ENCODE measurements at places on chromosomes 1 and 21. TPM values are rescaled to one million over a fixed set of nuclear protein-coding genes. Genes with fewer than 3 reads are reported as not detected.

SLC30A2 gene
- total RNA-seq = 0.06 TPM

PRR9 gene
- total RNA-seq = not detected

TSPAN2 gene
- 1.8 TPM for total RNA-seq

GBP6 gene
- total RNA-seq = not detected

CCDC28B gene
- total RNA-seq = 2.0 TPM

SHISA4 gene
- 14.5 TPM for total RNA-seq

APCS gene
- total RNA-seq = not detected

C1orf216 gene
- total RNA-seq = 14.3 TPM

AMY1B gene
- not detected for total RNA-seq

CTSS gene
- total RNA-seq = 15.2 TPM

BRDT gene
- total RNA-seq = not detected

DENND2D gene
- 1.3 TPM for total RNA-seq

GPR25 gene
- total RNA-seq = not detected

KRTAP10-1 gene
- total RNA-seq = not detected

LPAR3 gene
- 0.22 TPM for total RNA-seq

P3H1 gene
- 30.2 TPM for total RNA-seq

PTPRC gene
- total RNA-seq = not detected

MROH7 gene
- total RNA-seq = not detected

TAS1R2 gene
- not detected for total RNA-seq

MPL gene
- not detected for total RNA-seq

LAMC1 gene
- total RNA-seq = 118 TPM

RAB42 gene
- total RNA-seq = 2.1 TPM

UBL4B gene
- total RNA-seq = not detected

NTNG1 gene
- total RNA-seq = not detected

PADI1 gene
- 1.9 TPM for total RNA-seq

TNFSF4 gene
- total RNA-seq = 0.04 TPM

FAM151A gene
- total RNA-seq = not detected

ATP13A2 gene
- total RNA-seq = 25.6 TPM

OR2L8 gene
- not detected for total RNA-seq

LRRN2 gene
- 16.6 TPM for total RNA-seq

OR2AK2 gene
- total RNA-seq = not detected

MYCL gene
- total RNA-seq = 1.4 TPM

NBPF1 gene
- 27.1 TPM for total RNA-seq

HSPG2 gene
- 65.4 TPM for total RNA-seq

NCAM2 gene
- total RNA-seq = not detected

MYBPHL gene
- total RNA-seq = not detected

LDLRAD1 gene
- total RNA-seq = not detected

AP4B1 gene
- 10.0 TPM for total RNA-seq

PRAMEF9 gene
- not detected for total RNA-seq

HHAT gene
- 2.5 TPM for total RNA-seq

CD1E gene
- not detected for total RNA-seq

CBR3 gene
- 13.5 TPM for total RNA-seq

FAM177B gene
- not detected for total RNA-seq

MASP2 gene
- 0.07 TPM for total RNA-seq

RUNX1 gene
- 12.4 TPM for total RNA-seq

LCE1B gene
- not detected for total RNA-seq

CD2 gene
- not detected for total RNA-seq

ETNK2 gene
- 3.2 TPM for total RNA-seq

IRF6 gene
- total RNA-seq = 0.28 TPM

CHAF1B gene
- 12.3 TPM for total RNA-seq

SPATA45 gene
- not detected for total RNA-seq

VWA5B1 gene
- total RNA-seq = not detected

SPRR2A gene
- total RNA-seq = not detected

CRNN gene
- not detected for total RNA-seq

All from A549 treated with DMSO at 1 μM for 4 hours (cell line).